ENCODE measurements at places on chromosomes 6 and 20. TPM values are rescaled to one million over a fixed set of nuclear protein-coding genes. Genes with fewer than 3 reads are reported as not detected.

The TRAPPC3L gene
- total RNA-seq, result not detected

GRCh38 chr20:54090230-54091119 is 20.1 kb upstream of the BCAS1 start:
- DNase-seq, result no peak

DNA sequence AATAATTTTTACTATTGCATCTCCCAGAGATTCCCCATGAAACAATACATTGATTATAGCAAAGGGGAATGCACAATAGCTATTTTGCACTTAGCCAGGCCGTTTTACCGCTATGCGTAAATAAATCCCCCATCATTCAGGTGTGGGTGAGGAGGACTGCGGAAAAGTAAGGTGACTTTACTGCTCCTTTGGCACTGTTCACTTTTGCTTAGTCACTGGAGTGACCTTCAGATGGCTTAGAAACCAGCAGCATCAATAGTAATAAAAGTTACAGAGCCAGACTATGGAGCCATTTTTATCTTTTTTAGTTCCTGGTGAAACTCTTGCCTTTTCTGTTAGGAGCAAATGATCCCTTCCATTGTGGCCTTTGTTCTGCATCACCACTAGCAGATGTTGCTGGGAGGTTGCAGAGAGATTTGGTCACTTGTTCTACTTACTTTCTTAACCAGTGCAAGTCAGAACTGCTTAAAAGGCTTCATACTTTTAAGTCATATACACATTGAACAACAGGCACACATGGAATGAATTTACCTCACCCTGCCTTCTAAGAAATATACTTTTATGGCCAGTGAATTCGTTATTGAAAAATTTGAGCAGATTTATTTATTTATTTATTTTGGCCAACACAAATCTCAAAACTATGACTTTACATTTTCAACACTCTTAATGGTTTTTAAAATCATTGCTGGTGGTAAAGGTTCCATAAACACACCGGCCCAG is 12.1 kb upstream of the BTBD3 start:
- DNase-seq, result no peak

- DNase-seq, result no peak
These were observed 4.9 kb downstream of the NKAIN2 start for GRCh38 chr6:123808556-123808955.
